ENCODE measurements at places on chromosomes 16 and 17.

DNA sequence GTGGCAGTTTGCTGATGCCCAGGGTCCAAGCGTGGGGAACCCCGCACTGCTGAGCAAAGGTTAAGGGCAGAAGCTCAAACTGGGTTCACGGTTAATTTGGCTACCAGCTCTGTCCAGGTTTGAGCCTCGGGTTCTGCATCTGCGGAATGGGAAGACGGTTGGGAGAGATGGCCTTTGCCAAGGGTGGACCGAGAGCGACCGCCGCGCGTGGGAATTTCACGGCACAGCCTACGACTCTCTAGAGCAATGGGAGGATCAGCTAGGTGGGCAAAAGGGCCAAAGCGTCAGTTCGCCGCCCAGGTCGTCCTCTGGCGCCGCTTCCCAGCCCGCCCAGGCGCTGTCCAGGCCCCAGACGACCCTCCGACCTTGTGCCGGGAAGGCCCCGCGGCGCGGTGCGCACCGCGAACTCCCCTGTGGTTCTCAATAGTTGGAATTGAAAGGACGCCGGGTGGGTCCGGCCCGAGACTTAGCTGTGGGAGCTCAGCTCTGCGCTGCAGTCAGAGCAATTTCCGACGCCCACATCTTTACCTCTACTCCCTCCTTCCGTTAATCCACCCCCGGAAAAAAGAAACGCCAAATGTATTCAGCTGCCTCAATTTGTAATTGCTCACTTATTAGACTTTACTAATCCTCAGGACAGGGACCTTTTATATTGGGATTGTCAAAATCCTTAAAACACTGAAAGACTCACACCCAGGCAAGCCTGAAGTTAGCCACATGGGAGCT is 2.5 kb upstream of the HS3ST3B1 start:
- DNase-seq, result no peak

GRCh38 chr17:77646046-77646430 is 312.5 kb upstream of the TNRC6C start:
- no peak for DNase-seq

GRCh38 chr16:3904875-3905274 is 24.4 kb upstream of the CREBBP start:
- DNase-seq, result no peak

GRCh38 chr16:680625-680945 is 375 bp downstream of the STUB1 start:
- no peak for DNase-seq
